Temporal lobe (tissue), 4 donors: ENCODE measurements at places on chromosomes 7 and 10. TPM values are rescaled to one million over a fixed set of nuclear protein-coding genes. Genes with fewer than 3 reads are reported as not detected.

Gene OLAH
- total RNA-seq = 0.25 TPM

Gene SLC16A12
- total RNA-seq = 2.2 TPM

Gene PNLIPRP2
- not detected for total RNA-seq

Gene C10orf143
- 0.25 TPM for total RNA-seq

Gene PALD1
- total RNA-seq = 4.9 TPM

Gene BNIP3
- 29.0 TPM for total RNA-seq

Gene AKR1C8
- not detected for total RNA-seq

Gene DDX50
- total RNA-seq = 33.7 TPM

Gene OIT3
- 0.25 TPM for total RNA-seq

Gene POT1
- 41.3 TPM for total RNA-seq
